ENCODE measurements at places on chromosomes 6 and 20.

DNA sequence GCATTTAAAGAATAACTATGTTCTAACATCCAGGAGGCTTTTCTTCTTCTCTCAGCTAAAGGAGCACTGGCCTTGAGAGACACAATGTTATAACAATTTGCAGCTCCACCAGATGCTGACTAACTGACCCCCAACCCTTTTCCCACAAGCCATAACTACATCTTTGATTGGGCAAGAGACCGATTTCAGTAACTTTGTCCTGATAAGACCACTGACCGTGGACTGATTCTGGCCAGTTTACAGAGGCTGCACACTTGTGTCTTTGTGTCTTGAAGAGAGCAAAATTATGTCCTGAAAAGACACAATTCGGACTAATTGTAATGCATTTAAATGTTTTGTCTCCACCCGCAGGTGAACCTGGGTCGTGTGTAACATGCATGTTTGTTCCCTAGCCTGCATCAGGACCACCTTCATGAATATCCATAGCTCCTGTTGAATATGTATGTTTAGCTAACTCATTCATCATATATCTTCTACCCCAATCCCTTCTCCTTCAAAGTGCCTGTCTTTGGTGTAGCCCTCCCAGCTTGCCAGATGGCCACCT lies 22.3 kb downstream of the ABRACL start:
- no peak for DNase-seq

DNA sequence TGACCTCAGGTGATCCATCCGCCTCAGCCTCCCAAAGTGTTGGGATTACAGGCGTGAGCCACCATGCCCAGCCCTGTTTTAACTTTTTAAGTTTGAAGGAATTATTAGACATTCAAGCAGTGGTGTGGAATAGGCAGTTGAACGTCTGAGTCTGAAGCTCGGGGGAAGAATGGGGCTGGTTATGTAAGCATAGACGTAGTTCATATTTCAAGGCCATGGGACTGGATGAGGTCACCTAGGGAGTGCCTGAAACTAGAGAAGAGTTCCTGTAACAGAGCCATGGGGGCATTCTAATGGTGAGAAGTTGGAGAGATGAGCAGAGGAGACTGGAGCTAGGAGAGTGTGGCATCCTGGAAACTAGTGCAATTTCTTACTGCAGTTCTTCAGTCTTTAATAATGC lies 6.4 kb downstream of the CDKAL1 start:
- DNase-seq, result no peak

DNA sequence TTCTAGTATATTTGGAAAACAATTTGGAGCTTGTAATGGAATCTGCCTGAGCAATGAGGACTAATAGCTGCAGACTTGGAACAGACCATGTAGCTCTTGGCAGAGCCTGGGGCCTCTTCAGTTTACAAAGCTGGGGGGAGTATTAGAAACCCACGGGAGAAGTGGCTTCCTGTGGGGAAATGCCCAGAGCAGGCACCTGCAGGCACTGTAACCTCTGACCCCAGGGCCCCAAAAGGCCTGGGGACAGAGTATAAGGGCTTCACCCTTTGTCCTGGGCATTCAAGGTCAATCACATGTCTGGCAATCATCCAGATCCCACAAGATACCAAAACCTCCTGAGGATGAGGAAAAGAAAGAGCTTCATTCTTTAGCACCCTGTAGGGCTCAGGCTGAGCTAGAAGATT lies 19.4 kb downstream of the PKIG start:
- peak; percentile 83 for DNase-seq

DNA sequence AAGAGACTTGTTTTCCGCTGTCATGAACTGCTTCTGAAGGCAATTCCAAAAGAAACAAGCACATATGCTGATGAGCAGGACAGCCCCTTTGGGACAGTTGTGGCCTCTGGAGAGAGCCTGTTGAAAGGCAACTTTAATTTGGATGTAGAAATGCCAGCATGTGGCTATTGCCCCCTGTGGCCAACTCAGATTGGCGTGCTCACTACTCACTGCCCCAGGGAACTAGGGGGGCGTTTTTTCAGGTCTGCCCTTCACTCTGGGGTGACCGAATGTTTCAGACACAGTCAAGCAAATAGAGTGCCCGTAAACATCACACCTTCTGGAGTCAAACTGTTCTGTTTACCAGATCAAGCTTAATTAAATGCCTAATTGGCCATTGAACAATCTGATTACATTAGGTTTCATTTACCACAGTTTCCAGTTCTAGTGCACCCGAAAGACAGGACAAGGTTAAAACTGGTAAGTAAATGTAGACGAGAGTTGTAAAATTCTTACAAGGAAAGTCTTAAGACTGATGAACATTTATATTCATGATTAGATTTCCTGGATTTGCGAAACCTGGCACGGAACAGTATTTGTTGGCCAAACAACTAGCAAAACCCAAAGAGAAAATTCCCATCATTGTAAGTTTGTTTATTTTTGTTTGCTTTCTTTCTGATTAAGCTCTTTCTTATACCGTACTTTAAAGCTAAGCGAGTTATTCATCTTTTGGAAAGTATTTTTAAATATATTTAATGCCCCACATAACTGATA lies 75.9 kb upstream of the SYNJ2 start:
- DNase-seq, result no peak

DNA sequence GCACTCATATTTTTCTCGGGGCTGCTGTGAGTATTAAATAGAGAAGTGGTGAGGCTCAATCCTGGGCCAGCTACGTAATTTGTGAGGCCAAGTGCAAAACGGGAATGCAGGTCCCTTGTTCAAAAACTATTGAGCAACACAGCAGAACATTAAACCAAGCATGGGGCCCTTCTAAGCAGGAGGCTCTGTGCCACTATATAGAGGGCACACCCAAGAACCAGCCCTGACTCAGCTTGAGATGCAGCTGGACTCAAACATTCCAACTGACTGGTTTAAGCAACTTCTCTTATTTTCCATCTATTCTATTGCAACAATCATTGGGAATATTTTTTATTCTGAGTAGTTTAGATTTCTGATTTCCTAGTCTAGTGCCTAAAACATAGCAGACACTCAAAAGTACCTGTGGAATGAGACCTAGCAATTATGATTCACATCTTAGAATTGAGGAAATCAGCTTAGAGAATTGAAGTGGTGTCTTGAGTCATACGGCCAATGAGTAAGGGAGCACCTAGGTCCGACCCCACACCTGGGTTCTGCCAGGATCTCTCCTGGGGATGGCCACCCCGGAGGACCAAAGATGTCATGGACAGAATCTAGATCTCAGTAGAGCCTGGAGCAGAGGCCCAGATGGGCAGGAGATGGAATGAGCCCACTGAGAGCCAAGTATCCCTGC lies 1.3 kb downstream of the SIRPB2 start:
- no peak for DNase-seq

DNA sequence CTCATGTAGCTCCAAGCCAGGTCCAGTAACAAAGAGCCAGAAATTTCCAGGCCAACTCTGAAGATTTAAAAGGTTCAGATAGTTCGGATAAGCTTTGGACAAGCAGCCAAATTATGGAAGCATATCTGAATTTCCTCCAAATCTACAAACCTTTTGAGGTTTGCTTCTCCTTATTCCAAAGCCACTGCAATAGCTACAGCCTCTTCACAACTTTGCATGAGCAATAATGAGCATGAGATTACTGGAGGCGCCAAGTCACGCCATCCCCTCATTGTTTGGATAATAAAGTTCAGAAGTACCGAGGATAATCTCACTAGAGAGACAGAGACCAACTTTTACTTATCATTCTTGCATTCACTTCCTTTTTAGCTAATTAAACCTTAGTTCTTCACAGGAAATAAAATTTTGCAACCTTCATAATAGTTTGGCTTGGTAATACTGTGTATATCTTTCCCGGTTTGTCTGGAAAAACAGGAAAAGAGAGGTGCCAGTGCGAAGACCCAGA lies 329.6 kb upstream of the RSPO3 start:
- no peak for DNase-seq

DNA sequence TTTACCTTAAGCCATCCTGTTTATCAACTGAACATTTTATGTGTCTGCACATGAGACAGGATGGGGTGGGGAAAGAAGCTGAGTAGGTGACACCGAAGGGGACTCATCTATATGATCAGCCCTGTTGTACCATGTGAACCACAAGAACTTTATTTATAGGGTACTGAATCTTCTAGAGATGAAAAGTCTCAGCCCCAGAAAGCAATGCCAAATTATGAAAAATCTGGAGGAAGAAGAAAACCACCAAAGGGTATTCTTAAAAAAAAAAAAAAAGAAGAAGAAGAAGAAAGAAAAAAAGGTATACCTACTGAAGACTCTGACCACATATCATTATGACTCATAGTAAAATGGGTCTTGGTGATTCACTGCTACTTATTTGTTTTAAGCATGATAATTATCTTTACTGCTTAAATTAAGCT lies 39.8 kb upstream of the HBS1L start:
- DNase-seq, result no peak

GRCh38 chr20:8375898-8376297 lies 243.8 kb downstream of the PLCB1 start:
- no peak for DNase-seq

All from mesenteric fat pad (tissue), 1 donor.